Astrocyte (in vitro differentiated cells and primary cell): ENCODE measurements at places on chromosomes 3 and 15. TPM values are rescaled to one million over a fixed set of nuclear protein-coding genes. Genes with fewer than 3 reads are reported as not detected.

GRCh38 chr3:69491975-69492374 lies 106.1 kb upstream of the FRMD4B start:
- no peak overlapping the region for H3K27ac ChIP-seq
- no peak overlapping the region for H3K4me3 ChIP-seq
- no peaks in the 10 kb centered on the region for H3K36me3 ChIP-seq
- H3K27me3 ChIP-seq = no peaks in the 10 kb centered on the region
- H3K4me1 ChIP-seq = no peaks in the 10 kb centered on the region

DNA sequence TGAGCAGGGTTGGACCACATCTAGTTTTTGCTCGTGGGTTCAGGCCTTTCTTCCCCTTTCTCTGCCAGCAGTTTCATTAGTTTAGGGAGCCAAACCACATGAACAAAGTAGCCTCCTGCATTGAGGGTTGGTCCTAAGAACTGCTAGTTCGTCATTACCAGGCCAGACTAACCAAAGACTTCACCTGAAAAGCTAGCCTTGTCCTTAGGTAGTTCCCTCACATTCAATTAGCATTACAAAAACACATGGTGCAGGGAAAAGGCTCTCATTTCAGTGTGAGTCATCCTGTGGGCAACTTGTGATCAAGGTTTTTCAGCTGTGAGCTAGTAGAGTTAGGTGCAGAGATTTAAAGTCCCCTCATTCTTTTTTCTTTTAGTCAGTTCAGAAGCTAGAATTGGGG lies 279.3 kb upstream of the CTNNB1 start:
- no peaks in the 10 kb centered on the region for H3K27me3 ChIP-seq
- peak; percentile 60 for DNase-seq
- H3K36me3 ChIP-seq = no peaks in the 10 kb centered on the region
- no peaks in the 10 kb centered on the region for H3K4me1 ChIP-seq

DNA sequence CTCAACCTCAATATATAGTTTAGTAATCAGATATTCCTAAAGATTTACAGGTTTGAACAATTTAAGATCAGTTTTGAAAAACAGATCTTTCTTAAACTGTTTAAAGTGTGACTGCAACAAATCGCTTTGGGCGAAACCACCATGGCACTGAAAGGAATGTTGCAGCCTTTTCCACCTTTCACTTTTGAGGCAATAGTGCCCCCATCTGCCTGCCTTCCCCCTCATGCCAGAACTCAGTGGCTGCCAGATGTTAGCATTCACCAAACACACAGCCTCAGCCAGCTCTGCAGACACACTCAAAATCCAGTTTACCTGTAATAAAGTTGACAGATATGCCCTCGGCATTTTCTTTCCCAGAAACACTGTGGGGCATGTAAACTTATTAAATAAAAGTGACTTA lies 3.3 kb downstream of the LYSMD4 start:
- no peaks in the 10 kb centered on the region for H3K27me3 ChIP-seq
- DNase-seq = peak; percentile 16
- H3K4me3 ChIP-seq = no peak overlapping the region
- H3K36me3 ChIP-seq = peaks cover 3% of the 10 kb centered on the region
- H3K4me1 ChIP-seq = peaks cover 5% of the 10 kb centered on the region

- DNase-seq = no peak
- no peaks in the 10 kb centered on the region for H3K4me1 ChIP-seq
- no peak overlapping the region for H3K4me3 ChIP-seq
- H3K27ac ChIP-seq = no peak overlapping the region
These were observed 1.1 kb downstream of the SAMMSON start for GRCh38 chr3:70000563-70001081.

DNA sequence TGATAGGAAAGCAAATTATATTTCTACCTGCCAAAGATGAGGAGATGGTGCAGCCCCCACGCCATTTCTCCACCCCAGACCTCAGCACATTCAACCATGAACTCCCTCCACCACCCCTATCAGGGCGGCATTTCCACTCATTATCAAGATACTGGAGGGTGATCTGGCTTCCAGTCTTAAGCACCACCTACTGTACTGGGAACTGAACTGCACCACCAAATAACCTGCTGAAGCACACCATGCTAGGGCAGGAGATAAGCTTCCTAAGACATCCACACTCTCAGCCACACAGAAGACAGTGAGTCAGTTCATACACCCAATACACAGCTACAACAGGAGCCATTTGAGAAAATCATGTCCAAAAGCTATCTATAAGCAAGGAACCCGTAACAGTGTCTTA lies 98.8 kb downstream of the FGF7 start:
- H3K4me3 ChIP-seq = no peak overlapping the region
- H3K27me3 ChIP-seq = no peaks in the 10 kb centered on the region
- H3K36me3 ChIP-seq = no peaks in the 10 kb centered on the region
- no peaks in the 10 kb centered on the region for H3K4me1 ChIP-seq
- H3K27ac ChIP-seq = no peak overlapping the region

GRCh38 chr3:62876064-62876463 lies 848 bp upstream of the CADPS start:
- H3K4me1 ChIP-seq = peaks cover 9% of the 10 kb centered on the region
- no peaks in the 10 kb centered on the region for H3K36me3 ChIP-seq
- peak; percentile 64 for DNase-seq
- peak overlapping the region; percentile 53 for H3K4me3 ChIP-seq
- no peak overlapping the region for H3K27ac ChIP-seq

- H3K27me3 ChIP-seq = no peaks in the 10 kb centered on the region
- H3K27ac ChIP-seq = no peak overlapping the region
- peaks cover 33% of the 10 kb centered on the region for H3K4me1 ChIP-seq
- no peak for DNase-seq
These were observed 37.2 kb downstream of the AMOTL2 start for GRCh38 chr3:134337071-134337482.

- no peak overlapping the region for H3K27ac ChIP-seq
- H3K4me1 ChIP-seq = no peaks in the 10 kb centered on the region
- DNase-seq = no peak
- peaks cover 16% of the 10 kb centered on the region for H3K36me3 ChIP-seq
- no peak overlapping the region for H3K4me3 ChIP-seq
These were observed 73.3 kb downstream of the USP13 start for GRCh38 chr3:179726075-179726699.

DNA sequence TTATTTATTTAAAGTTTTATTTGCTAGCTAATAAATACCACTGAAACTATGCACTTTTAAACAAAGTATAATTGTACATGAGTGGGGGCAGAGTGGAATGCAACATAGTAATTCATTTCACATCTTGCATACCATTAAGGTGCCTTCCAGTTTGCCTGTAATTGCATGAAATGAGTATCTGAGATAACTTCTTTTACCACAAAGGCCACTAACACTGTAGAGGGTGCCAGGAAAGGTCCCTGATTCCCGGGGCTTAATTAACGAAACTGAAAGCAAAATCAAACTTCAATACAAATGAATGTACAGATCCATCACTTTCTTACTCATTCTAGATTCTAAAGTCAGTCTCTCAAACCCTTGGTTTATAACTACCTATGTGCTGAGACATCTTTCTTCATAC lies 2.1 kb downstream of the CD47 start:
- peaks cover 2% of the 10 kb centered on the region for H3K27me3 ChIP-seq
- H3K4me1 ChIP-seq = peaks cover 14% of the 10 kb centered on the region
- peak overlapping the region; percentile 38 for H3K4me3 ChIP-seq
- no peak overlapping the region for H3K27ac ChIP-seq

DNA sequence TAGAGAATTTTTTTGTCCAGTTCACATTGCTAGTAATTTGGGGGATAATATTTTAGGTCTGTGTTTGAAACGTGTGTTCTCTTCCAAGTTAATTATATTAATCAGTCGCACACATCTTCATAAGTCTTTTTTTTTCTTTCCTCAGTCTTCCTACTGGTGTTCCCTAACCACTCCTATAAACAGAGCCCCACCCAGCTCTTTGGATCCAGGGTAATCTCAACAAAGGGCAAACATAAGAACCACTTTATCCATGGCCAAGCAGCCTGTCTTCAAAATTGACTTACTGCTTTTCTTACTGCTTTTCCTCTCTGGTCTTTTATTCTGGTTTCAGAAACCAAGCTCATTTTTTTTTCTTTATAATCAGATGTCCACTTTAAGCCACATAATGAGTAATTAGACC lies 266.8 kb upstream of the NECTIN3 start:
- DNase-seq = no peak
- peaks cover 5% of the 10 kb centered on the region for H3K4me1 ChIP-seq
- H3K4me3 ChIP-seq = no peak overlapping the region
- H3K27ac ChIP-seq = no peak overlapping the region
- H3K36me3 ChIP-seq = no peaks in the 10 kb centered on the region
- no peaks in the 10 kb centered on the region for H3K27me3 ChIP-seq

DNA sequence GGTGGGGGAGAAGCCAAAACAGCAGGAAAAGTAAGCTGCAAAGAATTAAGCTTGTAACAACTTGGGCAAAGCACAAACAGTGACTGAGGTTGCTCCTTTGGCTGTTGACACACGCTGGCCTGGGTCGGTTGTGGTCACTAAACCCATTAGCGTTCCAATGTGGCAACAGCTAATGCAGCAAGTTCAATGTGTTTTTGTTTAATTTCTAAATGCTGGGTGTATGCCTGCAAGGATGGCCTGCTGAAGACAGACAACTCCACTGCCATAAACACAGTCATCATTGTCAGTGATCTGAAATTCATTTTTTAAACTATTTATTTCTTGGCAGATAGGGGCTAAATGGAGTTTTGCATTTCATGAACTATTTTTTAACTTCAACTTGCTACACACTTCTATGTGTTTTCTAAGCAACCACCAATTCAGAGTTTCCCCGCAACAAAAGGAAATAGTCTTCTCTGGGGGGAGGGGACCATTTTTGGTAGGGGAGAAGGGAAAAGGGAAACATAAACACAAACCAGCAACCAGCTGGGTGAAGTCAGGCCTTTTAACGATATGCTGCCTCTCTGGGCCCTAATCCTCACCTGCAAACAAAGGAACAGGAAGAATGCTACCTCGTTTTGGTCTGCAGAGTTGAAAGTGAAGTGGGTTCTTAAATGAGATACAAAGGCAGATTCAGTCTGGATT lies 34.8 kb upstream of the WNT5A start:
- H3K27me3 ChIP-seq = no peaks in the 10 kb centered on the region
- H3K27ac ChIP-seq = no peak overlapping the region
- no peaks in the 10 kb centered on the region for H3K36me3 ChIP-seq
- peak; percentile 69 for DNase-seq

- H3K4me1 ChIP-seq = no peaks in the 10 kb centered on the region
- H3K27ac ChIP-seq = no peak overlapping the region
- no peak overlapping the region for H3K4me3 ChIP-seq
- DNase-seq = no peak
These were observed 64.3 kb upstream of the LRRC3B start for GRCh38 chr3:26558257-26558656.

DNA sequence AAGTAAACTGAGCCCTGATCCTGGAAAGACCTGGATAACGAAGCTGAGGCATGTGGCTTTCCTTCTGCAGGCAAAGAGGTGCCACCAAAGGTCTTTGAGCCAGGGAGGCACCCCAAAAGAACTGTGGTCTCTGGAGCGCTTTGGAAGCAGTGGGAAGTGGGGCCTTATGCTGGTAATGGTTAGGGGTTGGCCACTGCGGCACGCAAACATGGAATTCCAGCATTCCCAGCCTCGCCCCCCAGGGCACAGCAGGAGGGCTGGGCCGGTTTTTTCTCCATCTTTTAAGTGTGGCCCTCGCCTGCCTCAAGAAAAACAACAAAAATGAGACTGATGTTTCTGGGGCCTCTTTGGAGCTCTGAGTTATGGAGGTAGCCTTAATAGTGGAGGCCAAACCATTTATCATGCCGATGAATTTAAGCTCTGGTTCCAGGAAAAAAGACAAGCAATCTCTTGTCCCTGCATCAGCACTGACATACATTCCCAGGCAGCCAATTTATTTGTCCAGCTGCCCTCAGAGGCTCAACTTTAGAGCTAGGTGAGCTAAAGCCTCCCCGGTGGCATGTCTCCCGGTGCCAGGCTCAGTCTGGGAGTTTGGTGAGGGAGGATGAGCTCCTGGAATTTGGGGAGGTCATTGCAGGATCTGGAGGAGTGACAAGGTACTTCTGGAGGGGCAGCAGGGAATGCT lies 109.0 kb downstream of the TLE3 start:
- H3K36me3 ChIP-seq = no peaks in the 10 kb centered on the region
- H3K27me3 ChIP-seq = peaks cover 59% of the 10 kb centered on the region
- no peak for DNase-seq
- no peaks in the 10 kb centered on the region for H3K4me1 ChIP-seq

- H3K4me1 ChIP-seq = peaks cover 6% of the 10 kb centered on the region
- H3K27me3 ChIP-seq = no peaks in the 10 kb centered on the region
- H3K36me3 ChIP-seq = no peaks in the 10 kb centered on the region
- no peak overlapping the region for H3K27ac ChIP-seq
- no peak overlapping the region for H3K4me3 ChIP-seq
These were observed 3.2 kb downstream of the CHST2 start for GRCh38 chr3:143122608-143123352.

DNA sequence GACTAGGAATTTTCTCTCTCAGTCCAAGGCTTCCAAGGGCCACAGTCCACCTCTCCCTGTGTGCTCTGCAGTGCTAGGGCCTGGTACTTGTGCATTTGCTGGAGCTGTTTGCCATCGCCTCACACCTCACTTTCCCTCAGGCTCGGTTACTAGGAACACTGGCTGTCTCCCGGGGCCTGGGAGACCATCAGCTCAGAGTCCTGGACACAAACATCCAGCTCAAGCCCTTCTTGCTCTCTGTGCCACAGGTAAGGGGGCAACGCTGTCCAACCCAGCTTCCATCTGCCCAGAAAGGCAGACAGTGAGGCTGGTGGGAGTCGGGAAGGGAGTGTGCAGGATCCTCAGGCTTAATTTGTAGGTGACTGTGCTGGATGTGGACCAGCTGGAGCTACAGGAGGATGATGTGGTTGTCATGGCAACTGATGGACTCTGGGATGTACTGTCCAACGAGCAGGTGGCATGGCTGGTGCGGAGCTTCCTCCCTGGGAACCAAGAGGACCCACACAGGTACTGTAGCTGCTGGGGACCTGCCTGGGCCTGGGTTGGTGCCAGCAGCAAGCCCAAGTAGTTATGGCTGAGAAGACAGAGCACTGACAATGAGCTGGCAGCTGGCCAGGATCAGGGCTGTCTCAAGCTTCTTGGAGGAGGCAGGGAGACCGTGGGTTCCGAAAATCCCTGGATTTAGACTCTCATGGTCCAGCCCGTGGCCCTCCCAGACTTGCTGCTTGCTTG lies 3.4 kb downstream of the PPM1M start:
- peaks cover 29% of the 10 kb centered on the region for H3K36me3 ChIP-seq
- peaks cover 16% of the 10 kb centered on the region for H3K4me1 ChIP-seq
- no peak for DNase-seq
- no peak overlapping the region for H3K4me3 ChIP-seq
- no peaks in the 10 kb centered on the region for H3K27me3 ChIP-seq

- H3K27me3 ChIP-seq = no peaks in the 10 kb centered on the region
- H3K27ac ChIP-seq = no peak overlapping the region
- no peaks in the 10 kb centered on the region for H3K36me3 ChIP-seq
- H3K4me3 ChIP-seq = no peak overlapping the region
These were observed 121.1 kb downstream of the ZNF621 start for GRCh38 chr3:40645883-40646282.

The TICRR gene
- total RNA-seq = 2.8 and 2.9 TPM in 2 replicates

The SH3BP5 gene
- 25.2 and 27.5 TPM in 2 replicates for total RNA-seq

The FBXW12 gene
- not detected in 2 replicates for total RNA-seq

The TYRO3 gene
- 28.5 and 34.0 TPM in 2 replicates for total RNA-seq

The FETUB gene
- total RNA-seq = not detected in 2 replicates
